ENCODE measurements at places on chromosomes 6 and 20.

DNA sequence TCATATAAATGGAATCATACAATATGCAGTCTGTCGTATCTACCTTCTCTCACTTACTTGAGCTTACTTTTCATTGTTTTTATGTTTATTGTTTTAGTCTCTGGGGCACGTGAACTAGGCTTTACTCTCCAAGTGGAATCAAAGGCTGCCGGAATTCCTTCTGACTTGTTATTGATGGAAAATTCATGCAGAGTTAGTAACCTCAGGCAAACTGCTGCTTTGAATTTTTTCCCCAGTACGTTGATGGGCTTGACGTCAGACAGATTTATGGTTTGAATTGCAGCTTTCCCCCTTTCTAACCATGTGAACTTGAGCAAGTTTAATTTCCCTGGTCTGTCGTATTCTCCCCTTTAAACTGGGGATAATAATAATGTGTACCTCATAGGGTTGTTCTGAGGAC is 68.6 kb downstream of the ZDHHC14 start:
- DNase-seq, result no peak

- no peak for DNase-seq
These were observed 406.3 kb upstream of the RUNX2 start for GRCh38 chr6:44921798-44922197.

DNA sequence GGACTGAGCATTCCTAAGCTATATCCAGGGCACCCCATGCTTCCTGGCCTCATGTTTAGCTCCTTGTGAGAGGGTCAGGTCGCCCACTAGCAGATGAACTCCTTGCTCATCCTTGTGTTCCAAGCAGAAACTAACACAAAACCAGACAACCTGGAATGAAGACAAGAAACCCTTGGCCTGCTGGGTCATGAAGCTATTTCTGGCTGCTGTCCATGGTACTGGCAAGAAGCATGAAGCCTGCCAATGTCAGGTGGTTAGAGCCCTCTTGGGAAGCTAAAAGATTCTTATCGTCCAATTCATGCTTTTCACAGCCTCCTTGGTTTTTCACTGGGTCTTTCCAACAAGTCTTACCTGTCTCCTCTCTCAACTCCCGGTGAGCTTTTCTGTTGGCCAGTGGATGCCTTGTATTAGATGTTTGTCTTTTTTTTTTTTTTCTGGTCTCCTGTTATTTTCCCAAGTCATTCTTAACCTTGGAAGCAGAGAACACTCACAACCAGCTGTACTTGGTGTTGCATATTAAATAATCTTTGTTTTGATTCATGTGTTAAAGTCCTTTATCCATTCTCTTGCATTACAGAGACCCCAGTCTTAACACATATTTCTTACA is 180.3 kb downstream of the ANKRD60 start:
- no peak for DNase-seq

DNA sequence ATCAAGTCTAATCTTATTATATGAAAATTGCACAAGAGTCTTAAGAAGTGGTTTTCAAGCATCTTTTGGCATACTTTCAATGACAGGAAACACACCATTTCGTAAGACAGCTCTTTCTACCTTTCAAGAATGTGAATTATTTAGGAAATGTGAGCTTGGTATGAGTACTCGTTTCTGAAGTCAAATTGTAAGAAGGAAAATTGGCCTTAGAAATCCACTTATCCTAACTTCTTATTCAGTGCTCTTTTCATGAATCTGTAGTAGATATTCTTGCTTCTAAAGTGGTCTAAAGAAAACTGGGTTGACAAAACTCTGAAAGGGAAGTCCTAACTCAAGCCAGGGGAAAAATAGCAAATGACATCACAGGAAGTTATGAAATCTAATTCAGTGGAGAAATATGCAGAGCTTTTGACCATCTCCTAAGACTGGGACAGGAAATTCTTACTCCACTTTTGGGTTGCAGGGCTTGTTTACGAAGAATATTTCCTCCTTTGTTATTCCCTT is 38.5 kb upstream of the OGFRL1 start:
- DNase-seq, result no peak

DNA sequence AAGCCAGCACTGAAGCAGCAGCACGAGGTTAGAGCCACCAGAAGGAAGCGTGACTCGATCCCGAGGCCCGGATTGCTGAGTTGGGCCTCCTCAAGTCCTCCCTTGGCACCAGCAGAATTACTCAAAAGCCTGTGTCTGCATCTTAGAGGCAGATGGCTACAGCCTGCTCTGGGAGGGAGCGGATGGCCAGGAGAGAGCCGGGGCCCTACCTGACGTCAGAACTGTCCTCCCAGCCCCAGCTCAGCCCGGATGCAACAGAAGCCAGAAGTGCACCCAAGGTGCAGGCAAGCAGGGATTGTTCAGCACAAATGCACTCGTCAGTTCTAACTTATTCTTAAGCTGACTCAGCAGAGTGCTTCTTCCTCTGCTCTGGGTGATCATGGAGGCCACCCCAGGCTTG is 155.5 kb upstream of the RPS6KA2 start:
- DNase-seq, result no peak

- DNase-seq, result no peak
These were observed 916.5 kb downstream of the QKI start for GRCh38 chr6:164331026-164331425.

- DNase-seq, result no peak
These were observed 45.9 kb downstream of the UBE3D start for GRCh38 chr6:83019741-83020140.

- no peak for DNase-seq
These were observed 888.8 kb downstream of the QKI start for GRCh38 chr6:164303102-164303964.

DNA sequence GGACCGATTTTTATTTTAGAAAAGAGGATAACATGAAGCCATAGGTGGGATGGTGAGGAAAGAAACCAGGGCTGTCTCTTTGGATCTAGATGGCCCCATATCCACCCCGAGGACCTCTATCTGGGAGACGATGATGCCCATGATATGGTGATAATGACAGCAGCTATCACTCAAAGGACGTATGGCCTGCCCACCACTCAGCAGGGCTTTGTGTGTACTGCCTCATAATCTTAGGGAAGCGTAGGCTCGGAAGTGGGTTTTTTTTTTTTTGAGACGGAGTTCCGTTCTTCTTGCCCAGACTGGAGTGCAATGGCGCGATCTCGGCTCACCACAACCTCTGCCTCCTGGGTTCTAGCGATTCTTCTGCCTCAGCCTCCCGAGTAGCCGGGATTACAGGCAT is 8.2 kb upstream of the TAF8 start:
- no peak for DNase-seq

DNA sequence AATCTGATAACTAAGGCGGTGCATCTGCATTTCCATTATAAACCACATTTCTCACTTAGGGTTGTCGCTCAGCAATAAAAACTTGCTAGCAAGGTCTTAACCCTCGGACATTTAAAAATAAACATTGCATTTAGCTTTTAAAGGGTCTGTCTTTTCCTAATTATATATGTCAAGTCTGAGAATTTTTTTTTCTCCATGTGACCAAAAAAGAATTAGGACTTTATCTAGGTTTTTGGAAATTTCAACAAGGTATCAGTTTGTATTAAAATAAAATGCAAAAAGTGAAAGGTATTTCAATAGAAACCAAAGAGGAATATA is 198.1 kb downstream of the FOXA2 start:
- no peak for DNase-seq

GRCh38 chr6:67199425-67199824 is 1435.7 kb upstream of the ADGRB3 start:
- DNase-seq, result no peak

GRCh38 chr6:8707956-8708772 is 272.8 kb upstream of the SLC35B3 start:
- DNase-seq, result no peak

DNA sequence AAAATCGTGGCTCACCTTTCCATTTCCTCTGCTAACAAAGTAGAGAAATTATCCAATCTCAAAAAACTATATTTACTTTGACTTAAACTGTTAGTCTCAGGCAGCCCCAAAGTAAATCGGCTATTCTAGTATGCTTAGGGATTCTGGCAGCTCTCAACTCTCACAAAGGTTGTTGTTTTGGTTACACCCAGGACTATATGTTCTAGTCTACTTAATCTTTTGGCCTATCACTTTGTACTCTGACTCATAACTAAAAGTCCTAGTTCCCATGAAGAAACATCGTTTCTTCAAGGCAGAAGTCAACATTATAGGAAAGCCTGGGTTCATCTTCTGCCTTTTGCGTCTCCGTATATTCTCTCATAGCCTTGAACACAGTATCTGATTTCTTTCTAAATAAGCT is 42.3 kb downstream of the MYLK4 start:
- no peak for DNase-seq

DNA sequence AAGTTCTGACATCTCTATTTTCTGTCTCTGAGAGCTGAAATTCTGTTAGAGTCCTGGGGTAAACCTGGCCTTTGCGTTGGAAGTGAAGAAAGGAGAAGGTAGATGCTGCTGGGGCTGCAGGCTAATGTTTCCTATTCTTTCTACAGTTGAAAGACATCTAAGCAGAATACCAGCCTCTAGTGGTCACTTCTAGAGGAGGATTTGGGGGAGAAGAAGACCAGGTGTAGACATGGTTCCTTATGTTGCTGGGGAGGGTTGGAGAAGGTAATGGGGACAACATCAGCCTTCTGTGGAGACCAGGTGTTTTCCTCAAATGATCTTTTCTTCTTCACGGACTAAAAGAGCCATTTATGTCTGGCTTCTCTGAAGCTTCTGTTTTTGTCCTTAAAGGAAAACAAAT is 62.6 kb downstream of the BTBD3 start:
- no peak for DNase-seq

DNA sequence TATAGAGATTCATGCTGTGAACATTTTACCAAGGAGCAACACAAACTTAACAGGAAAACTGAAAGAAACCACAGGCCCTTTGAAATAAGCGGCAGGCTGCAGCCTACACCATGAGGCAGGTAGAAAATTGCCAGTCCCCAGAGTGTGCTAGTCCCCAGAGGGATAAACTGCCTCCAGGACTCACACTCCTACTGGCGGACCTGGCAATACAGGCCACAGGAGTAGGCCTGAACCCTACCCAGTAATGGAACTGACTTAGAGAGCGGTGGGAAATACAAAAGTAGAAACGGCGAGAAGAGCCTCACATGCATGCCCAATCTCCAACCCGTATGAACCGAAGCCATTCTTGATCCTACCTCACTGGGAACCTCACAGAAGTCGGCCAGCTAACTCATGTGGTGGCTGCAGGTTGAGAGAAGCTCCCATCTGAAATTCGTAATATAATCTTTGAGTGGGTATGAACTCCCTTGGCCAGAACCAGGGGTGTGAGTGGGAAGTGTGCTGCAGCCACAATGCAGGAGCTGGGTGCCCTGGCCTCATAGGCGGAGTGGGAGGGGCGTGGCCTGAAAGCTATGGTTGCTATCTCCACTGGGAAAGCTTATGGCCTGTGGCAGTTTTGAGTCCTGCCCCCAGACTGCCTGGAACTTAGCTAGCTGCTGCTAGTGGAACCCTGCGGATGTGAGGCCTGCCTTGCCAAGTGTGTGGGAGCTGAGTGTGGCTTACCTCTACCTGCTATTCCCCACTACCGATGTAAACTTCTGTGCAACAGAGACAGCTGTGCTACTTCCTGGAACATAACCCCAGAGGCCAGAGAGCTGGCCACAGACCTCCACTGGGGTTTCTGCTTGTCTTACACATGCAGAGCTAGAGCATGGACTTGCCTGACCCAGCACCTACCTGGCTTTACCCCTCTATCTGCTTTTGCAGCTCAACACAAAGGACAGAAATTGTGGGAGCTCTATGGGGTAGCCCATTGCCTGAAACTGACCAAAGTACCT is 146.5 kb upstream of the COL21A1 start:
- DNase-seq, result no peak

DNA sequence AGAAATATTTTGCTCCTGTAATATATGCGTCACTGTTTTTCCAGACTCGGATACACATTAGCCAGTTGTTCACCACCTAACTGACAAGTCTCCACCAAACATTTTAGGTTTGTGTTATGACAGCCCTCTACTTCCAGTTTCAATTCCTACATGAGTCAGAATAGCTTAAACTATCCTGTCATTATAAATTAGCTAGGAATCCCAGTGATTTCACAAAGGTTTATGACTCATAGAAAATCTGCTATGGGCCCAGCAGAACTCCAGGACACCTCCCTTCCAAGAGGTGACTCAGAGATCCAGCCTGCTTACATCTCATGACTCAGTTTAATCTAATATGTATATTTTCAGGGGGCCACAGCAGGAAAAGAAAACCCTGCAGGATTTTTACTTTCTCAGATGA is 17.4 kb upstream of the PLCB4 start:
- DNase-seq, result no peak

DNA sequence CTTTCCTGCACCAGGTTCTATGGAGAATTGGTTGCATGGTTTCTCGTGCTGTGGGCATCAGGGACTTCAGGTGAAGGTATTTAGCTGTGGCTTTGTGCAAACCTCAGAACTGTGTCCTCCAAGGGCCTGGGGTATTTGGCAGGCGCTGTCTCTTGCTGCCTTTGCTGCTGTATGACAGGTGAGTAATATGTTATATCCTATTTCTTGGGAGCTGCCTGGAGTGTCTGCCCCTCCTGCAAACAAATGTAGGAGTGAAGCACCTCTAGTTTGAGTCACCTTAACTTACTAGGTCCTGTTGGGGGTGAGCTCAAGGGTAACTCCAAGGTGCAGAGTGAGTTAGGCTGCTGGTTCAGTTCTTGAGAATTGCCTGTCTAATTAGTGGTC is 177.7 kb upstream of the RNF24 start:
- DNase-seq, result no peak

GRCh38 chr6:68777956-68778355 is 142.9 kb downstream of the ADGRB3 start:
- DNase-seq, result no peak

- DNase-seq, result no peak
These were observed 83.3 kb downstream of the GMDS start for GRCh38 chr6:2162079-2162445.

DNA sequence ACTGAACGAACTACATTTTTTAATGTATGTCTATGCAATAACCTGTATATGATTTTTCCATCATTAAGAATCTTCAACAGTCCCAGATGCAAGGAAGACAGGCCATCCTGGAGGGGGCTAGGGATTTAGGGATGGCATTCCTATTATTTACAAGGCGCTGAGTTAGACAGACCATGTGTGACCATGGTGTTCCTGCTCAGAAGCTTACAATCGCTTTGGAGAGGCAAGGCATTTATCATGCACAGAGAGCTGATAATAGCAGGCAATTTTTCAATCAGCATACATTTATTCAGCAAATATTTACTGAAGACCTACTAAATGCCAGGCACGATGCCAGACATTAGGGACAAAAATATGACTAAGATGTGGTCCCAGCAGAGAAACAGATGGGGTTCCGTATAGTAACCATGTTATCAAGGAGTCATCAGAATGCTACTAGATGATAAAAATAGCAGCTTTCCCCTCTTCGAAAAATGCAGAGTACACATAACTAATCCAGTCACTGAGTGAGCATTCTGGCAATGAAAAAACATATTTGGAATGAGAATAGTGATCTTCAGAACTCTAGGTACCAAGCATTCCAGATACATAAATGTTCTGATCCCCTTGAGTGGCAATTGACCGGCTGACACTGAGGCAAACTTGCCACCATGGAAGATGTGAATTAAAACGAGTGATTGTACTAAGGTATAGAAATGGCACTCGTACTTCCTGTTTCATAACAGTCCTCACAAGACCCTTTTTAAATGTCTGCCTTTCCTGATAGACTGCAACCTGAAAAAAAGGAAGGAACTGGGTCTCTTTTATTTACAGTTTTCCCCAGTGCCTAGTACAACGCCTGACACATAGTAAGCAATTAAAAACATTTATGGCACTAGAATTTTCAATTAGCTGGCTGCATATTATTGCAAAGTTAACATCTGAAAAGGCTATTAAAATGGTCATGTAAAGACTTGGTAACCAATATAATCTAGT is 135.7 kb downstream of the ATXN1 start:
- no peak for DNase-seq

- no peak for DNase-seq
These were observed 266.6 kb upstream of the SASH1 start for GRCh38 chr6:148076051-148076450.
